ENCODE measurements at places on chromosomes 13 and 19. TPM values are rescaled to one million over a fixed set of nuclear protein-coding genes. Genes with fewer than 3 reads are reported as not detected.
A peak's percentile ranks its signal among the peaks of the same experiment; 100 is the strongest.

TSSK6 gene
- polyA plus RNA-seq = not detected

- H3K4me1 ChIP-seq = no peaks in the 10 kb centered on the region
- no peak overlapping the region for H3K4me3 ChIP-seq
- peaks cover 40% of the 10 kb centered on the region for H3K27me3 ChIP-seq
- no peak for DNase-seq
- H3K27ac ChIP-seq = no peak overlapping the region
Observed at GRCh38 chr19:28727480-28728159, 485.3 kb downstream of the UQCRFS1 start.

ZNF584 gene
- 4.5 TPM for polyA plus RNA-seq

DNA sequence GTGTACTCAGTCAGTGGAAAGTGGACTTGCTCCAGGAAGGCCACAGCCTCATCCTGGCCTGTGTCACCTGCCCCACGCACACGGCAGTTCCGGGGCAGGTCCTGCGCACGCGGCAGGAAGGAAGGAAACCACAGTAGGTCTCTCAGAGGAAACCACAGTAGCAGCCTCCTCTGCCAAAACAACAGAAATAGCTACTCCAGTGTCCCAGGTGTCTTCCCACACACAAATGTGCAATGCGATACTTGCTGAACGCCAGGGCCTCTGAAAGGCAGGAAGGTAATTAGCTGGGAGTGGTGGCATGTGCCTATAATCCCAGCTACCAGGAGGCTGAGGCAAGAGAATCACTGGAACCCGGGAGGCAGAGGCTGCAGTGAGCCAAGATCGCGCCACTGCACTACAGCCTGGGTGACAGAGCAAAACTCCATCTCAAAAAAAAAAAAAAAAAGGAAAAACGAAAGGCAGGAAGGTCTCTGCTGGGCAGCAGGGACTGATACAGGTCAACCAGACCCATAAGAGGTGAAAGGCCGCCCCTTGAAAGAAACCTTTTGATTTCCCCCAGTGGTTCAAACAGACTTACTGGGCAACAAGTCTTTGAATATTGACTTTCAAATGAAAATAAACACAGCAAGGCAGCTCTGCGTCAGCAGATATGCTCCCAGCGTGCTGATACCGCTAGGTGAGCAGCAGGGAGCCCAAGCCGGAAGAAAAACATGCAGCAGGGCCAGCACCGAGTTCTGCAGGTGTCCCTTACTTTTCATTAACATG lies 49.5 kb downstream of the CRYL1 start:
- DNase-seq = peak; percentile 24
- H3K27me3 ChIP-seq = no peaks in the 10 kb centered on the region
- H3K27ac ChIP-seq = no peak overlapping the region
- H3K36me3 ChIP-seq = no peaks in the 10 kb centered on the region
- H3K4me3 ChIP-seq = no peak overlapping the region
- no peaks in the 10 kb centered on the region for H3K4me1 ChIP-seq

- no peaks in the 10 kb centered on the region for H3K27me3 ChIP-seq
- no peaks in the 10 kb centered on the region for H3K4me1 ChIP-seq
- no peak overlapping the region for H3K27ac ChIP-seq
- H3K36me3 ChIP-seq = no peaks in the 10 kb centered on the region
- no peak overlapping the region for H3K4me3 ChIP-seq
Observed at GRCh38 chr13:78238911-78239310, 320.3 kb upstream of the EDNRB start.

GRCh38 chr19:18362934-18363542 lies 22.6 kb downstream of the PGPEP1 start:
- DNase-seq = no peak
- no peaks in the 10 kb centered on the region for H3K27me3 ChIP-seq
- no peaks in the 10 kb centered on the region for H3K36me3 ChIP-seq

- H3K4me3 ChIP-seq = no peak overlapping the region
- no peaks in the 10 kb centered on the region for H3K27me3 ChIP-seq
- no peaks in the 10 kb centered on the region for H3K4me1 ChIP-seq
- DNase-seq = no peak
- no peak overlapping the region for H3K27ac ChIP-seq
Observed at GRCh38 chr13:48188601-48189000, 44.4 kb upstream of the ITM2B start.

- no peaks in the 10 kb centered on the region for H3K4me1 ChIP-seq
- no peak for DNase-seq
- H3K36me3 ChIP-seq = no peaks in the 10 kb centered on the region
- no peak overlapping the region for H3K27ac ChIP-seq
Observed at GRCh38 chr13:82370316-82370715, 1512.0 kb downstream of the SLITRK1 start.

- peak; percentile 63 for DNase-seq
- no peaks in the 10 kb centered on the region for H3K36me3 ChIP-seq
Observed at GRCh38 chr19:19606021-19606420, 12.5 kb downstream of the PBX4 start.

DNA sequence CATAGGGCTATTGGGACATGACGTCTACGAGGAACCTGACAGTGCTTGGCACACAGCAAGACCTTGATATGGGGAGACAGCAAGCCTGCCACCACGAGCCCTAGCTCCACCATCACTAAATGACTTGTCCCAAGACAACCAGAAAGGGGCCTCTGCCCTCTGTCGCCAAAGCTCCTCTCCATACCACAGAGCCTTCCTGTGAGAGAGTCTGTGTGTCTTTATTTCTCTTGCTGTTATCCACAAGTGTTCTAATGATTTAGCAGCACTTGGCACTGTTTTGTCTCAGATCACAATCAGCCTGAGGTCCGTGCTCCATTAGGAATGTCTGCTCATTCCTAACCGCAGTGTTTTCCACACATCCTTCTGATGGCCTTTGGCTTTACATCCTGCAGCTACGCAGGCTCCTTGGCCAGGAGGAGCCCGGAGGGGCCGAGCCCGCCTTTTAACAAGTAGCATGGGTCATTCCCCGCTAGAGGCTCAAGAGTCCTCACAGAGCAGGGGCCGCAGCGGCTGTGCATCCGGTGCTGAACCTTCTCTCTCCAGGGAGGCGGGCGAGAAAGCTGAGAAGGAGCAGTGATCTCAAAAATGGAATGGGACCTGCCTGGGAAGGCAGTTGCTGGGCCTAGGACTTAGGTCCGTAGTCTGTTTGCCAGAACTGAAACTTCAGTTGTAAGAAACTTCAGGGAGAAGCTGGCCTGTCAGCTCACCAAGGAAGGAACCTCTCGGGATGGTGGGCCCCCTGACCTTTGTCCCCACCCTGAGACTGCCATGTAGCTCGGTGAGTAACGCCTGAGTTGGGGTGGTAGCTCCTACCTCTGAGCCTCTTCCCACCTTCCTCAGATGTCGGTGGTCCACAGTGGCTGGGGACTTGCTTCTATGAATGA lies 61.1 kb upstream of the HMGB1 start:
- H3K4me1 ChIP-seq = peaks cover 8% of the 10 kb centered on the region
- H3K36me3 ChIP-seq = no peaks in the 10 kb centered on the region
- no peak overlapping the region for H3K4me3 ChIP-seq
- no peak overlapping the region for H3K27ac ChIP-seq
- H3K27me3 ChIP-seq = no peaks in the 10 kb centered on the region
- peak; percentile 13 for DNase-seq

All from hepatocyte (in vitro differentiated cells).